NCI-H524 (cell line): ENCODE measurements at places on chromosomes 4 and X.

GRCh38 chr4:36325499-36325898 lies 44.1 kb downstream of the DTHD1 start:
- DNase-seq = no peak

DNA sequence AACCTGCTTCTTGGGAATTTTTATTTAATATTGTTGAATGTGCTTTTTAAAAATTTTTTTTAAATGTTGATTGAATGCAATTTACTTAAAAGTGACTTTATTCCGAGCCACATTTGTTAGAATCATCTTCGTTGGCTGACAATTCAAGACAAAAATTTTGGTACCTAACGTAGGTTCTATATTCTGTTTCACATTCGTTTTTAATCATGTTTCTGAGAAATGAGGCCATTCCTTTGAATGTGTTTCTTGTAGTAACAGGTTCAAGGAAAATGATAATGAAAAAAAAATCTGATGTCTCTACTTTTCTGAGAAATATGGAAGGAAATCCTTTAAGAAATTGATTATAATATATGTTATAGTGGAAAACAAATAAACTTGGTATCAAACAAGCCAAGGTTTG lies 92.3 kb upstream of the DCLK2 start:
- DNase-seq = no peak

DNA sequence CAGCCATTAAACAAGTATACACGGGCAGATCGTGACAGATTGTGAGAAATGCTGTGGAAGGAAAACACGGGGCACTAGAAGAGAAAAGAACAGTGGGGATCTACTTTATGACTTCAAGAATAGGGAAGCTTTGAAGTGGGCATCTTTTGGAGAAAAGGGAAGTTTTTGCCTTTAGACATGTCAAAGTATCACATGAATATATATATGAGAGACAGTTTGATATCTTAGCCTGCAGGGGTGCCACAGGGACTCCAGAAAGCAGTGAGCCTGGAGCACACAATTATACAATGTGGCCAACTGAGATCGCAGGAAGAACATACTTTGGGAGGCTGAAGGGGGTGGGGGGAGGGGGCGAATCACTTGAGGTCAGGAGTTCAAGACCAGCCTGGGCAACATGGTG lies 35.7 kb downstream of the RELL1 start:
- DNase-seq = no peak

- DNase-seq = no peak
These were observed 337.4 kb downstream of the ARHGAP10 start for GRCh38 chr4:148069086-148069894.

DNA sequence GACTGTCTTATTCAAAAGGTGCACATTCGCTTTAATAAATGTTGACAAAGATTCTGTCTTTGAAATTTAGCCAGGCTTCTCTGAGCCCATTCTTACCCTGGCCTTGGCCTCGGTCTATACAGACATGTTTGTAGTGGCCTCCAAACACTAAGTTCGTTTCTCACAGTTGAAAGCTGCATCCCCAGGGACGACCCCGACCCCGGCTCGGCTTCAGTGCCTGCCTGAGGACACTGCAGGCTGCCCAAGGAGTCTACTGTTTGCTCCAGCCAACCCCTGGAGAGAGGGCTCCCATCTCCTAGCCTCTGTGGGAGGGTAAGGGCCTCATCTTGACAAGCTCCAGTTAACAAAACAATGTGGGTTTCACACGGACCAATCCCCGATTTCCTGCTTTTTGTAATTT lies 390.6 kb upstream of the ZFP42 start:
- no peak for DNase-seq

GRCh38 chr4:127196655-127197352 lies 436.0 kb upstream of the INTU start:
- DNase-seq = no peak

DNA sequence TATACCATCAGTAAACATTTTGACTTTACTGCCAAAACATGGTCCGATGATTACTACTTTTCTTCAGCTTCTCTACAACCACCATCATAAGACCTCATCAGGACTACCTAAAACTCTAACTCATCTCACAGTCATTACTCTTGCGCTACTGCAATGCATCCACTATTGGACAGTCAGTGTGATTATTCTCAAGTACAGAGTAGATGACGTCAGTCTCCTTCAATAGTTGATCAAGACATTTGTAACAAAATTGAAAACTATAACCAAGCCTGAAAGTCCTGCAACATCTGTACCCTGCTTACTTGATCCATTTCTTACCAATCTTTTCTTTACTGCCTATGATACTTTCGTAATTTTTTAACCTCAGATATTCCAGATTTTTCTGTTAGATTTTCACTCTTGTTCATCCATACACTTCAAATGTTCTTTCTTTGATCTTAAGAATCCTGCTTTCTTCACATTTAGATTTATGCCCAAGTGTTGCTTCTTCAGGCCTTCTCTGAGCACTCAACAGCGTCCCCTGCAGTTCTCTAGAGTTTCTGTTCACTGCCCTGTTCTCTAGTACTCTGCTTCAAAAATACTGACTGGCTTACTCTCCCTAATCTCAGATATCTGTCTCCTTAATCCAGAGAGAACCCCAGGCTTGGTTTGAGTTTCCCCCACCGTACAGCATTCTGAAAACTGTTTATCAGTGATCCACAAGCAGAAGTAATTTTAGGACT lies 1517.6 kb downstream of the STIM2 start:
- DNase-seq = no peak

- no peak for DNase-seq
These were observed 9.9 kb upstream of the CCNQ start for GRCh38 chrX:153608806-153609205.

GRCh38 chr4:145936997-145937901 lies 1.4 kb downstream of the ZNF827 start:
- DNase-seq = peak; percentile 68

DNA sequence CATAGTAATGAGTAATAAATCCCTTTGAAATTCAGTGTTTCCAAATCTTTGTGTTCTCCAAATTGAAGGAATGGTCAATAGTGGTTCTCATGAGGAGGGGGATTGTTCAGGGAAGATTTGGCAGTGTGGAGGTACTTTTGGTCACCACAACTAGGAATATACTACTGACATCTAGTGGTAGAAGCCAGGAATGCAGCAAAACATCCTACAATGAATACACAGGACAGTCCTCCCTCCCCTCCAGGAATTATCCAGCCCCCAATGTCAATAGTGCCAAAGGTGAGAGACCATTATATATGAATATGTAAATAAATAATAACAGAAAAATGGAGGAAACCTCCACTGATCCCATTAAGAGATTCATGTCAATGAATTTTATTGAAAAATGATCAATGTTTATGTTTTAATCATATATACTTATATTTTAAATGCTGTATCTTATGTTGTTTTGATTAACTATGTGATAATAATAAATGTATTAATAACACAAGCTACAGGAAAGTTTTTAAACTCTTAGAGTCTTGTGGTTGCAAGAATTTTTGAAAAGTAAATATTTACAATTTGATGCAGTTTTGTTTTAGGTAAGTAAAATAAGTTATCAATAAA lies 14.4 kb upstream of the FAM9A start:
- peak; percentile 62 for DNase-seq

- peak; percentile 55 for DNase-seq
These were observed 484.4 kb upstream of the NR3C2 start for GRCh38 chr4:148926276-148927260.

GRCh38 chr4:183449193-183449882 lies 4.9 kb downstream of the CDKN2AIP start:
- DNase-seq = no peak

- DNase-seq = no peak
These were observed 81.6 kb downstream of the NPNT start for GRCh38 chr4:105976915-105977314.

DNA sequence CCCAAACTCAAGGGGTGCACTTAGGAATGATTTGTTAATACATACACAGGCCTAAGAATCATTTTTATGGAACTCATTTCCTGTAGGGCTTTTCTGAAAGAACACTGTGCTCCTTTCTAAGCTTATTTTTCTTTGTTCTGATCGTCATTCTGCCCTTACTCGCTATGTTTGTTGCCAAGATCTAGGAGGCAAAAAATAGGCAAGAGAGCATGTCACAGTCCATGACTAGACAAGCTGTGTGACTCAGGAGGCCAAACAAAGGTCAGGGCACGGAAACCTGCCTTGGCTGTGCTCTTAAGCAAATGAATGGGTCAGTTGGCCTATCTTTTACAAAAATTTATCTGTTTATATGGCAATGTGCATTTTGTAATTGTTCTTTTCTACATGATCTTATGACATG lies 42.5 kb upstream of the C1GALT1C1 start:
- no peak for DNase-seq

DNA sequence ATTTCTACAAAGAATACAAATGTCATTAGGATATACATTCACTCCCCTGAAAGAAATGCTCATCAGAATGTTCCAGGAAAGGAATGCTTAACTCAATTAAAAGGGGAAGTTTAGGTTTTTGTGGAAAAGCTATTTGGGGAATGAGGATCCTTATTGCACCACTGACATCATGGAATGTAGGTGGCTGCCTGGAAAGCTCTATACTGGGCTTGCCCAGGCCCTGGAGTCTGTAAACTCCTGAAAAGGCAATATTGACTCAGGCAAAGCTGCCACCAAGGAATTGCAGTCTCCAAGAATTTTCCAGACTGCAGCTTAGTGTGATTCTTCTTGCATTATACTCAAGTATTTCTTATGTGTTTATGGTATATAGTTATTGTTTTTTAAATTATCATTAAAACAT lies 15.7 kb downstream of the DAPP1 start:
- no peak for DNase-seq

DNA sequence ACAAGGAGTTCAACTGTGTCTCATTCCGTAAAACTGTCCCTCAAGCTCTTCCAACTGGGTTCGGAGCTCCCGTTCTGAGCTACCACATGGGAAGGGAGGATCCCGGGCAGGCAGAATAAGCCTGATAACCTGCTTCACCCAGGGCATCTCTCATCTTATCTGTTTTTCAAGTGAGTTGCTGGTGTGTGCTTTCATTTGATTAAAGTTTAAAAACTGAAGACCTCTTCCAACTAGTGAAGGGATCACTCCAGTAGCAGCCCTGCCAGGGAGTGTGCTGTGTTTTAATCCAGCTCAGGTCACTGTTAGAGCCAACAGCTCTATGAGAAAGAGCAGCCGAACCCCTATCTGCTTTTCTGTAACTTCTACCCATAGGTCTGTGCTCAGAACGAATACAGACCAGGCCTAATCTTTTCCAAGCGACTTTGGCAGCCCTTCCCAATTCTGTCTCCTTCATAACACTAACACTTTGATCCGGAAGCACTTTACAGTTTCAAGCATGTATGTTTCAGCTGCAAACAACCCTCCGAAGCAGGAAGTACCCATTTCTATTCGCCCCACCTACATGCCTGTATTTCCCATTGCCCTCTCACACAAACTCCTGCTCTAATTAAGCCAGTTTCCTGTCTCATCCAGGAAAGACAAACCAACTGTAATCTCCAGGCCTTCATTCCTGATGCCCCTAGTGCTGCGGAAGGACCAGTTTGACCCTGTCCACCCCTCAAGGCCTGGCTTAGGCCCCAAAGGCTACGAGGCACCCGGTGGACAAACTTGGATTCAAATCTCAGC lies 60.9 kb downstream of the IRF2 start:
- no peak for DNase-seq

DNA sequence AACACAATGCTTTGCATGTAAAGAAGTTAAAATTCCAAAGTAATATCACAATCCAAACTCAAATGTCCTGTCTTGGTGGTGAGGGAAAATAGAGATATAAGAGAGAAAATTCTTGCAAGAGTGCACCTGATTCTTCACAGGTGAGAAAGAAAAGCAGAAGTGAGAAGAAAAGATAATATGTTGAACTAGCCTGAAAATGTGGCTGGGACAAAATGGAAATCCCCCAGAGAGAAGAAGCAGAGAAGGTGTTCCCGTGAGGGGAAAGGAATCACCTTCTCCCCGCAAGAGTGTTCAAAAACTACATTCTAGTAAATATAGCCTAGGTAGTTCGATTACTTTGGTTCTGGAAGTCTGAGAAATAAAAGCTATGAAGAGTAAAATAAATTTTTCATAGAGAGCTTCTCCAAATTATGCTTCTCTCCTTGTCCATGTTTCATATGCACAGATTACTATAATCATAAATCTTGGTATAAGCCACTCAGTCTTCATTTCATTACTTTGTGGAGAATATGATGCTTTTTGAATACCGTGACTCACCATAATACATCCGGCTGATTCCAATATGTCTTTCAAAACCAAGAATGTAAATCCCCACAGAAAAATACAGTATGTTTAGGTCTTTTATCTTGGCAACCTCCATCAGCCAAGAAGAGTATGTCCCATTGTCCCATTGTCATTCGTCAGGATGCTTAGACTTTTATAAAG lies 63.1 kb downstream of the COX18 start:
- no peak for DNase-seq

- DNase-seq = no peak
These were observed 127.3 kb upstream of the CPEB2 start for GRCh38 chr4:14874990-14875389.

DNA sequence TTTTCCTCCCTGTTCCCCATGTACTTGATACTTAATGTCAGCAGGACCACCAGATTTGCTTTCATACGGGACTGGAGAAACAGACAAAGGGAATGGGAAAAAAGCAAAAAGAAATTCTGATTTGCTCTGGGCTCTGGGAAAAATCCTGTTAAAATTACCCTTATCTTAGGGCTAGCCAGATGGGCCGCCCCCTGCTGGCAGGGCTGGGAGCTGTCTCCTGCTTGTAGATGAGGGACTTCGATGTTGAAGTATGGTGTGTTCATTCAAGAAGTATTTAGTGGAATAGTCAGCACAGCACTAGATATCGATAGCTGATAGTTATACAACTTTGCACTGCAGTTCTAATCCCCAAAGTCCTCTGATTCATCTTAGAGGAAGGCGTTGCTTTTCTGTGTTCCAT lies 45.8 kb downstream of the BCORL1 start:
- DNase-seq = no peak
